ENCODE measurements at places on chromosomes 12 and 14.

DNA sequence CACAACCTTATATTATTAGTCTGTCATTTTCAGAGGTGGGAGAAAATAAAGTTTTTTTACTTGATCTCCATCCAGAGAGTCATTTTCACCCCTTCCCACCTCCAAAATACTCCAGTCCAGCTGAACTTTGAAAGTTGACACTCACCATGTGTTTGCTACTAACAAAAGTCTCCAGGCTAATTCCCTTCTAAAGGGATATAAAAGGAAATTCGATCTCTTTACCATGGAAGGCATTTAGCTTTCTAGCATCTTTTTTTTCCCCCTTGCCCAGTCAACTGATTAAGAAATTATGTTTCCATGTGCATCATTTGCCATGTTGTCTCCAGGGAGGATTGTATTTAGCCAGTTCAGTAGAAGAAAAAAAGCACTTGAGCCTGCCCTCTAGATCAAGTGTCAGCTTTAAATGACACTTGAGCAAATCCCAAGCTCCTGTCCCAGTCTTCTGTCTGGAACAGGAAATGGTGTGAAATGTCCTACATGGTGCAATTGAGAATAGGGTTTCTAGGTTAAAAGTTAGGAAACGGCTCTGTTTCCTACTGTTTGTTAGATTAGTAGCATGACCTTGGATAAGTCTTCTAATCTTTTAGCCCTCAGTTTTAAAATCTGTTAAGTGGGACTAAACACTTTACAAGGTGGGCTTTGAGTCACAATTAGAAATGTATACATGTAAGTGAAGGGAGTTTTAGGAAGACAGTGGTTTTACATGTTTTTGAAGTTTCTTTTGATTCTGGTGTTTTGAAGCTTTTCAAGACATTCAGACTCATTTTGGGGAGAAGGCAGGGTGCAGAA, 67.2 kb downstream of the GNS start:
- no peak for DNase-seq

- no peak for DNase-seq
These were observed 94.7 kb downstream of the CHST11 start for GRCh38 chr12:104551313-104551931.

- no peak for DNase-seq
These were observed 32.6 kb downstream of the CCDC85C start for GRCh38 chr14:99571303-99571986.

- no peak for DNase-seq
These were observed 100.5 kb upstream of the SSTR1 start for GRCh38 chr14:38107216-38107631.

DNA sequence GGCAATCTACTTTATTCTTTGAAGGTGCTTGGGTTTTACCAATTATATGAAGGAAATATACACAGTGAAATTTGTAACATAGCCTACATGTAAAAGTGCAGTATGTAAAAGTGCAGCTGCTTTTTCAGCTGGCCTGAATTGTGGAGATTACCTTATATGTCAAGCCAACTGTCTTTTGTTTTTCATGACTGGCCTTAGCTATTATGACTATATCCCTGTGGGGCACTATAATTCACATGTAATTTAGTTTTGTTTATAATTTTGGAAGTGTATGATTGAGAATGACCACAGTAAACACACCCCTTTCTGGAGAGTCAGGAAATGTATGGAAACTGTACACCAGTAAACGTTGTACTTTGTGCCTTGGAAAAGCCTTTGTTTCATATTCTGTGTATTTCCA, 435.0 kb upstream of the STXBP6 start:
- DNase-seq = no peak
